ENCODE measurements at places on chromosomes 12 and 14.

GRCh38 chr12:107025671-107026070 lies 38.7 kb upstream of the MTERF2 start:
- DNase-seq, result no peak

DNA sequence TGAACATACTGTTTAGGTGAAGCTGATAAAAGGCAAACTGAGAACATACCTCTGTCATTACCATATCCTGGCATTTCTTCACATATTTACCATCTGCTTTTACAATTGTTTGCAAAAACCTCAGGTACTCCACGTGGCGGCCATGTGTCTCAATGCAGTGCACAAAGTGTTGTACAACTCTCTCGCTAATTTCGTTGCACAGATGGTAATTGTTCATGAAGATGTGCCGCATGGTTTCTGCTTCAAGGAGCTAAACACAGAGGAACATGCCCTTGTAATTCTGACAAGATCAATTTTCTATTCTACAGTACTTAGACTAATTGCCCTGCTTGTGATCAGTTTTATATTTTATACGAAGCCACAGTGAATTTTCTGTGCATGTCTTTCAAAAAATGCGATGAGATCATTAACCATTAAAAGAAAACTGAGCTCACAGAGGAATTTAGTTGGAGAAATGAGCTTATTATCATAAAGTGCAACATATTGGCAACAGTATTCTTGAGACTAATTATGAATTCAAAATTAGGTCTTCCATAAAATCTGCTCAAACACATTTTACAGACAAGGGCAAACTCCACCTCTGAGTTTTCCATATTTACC lies 233.8 kb downstream of the ITPR2 start:
- DNase-seq, result no peak

DNA sequence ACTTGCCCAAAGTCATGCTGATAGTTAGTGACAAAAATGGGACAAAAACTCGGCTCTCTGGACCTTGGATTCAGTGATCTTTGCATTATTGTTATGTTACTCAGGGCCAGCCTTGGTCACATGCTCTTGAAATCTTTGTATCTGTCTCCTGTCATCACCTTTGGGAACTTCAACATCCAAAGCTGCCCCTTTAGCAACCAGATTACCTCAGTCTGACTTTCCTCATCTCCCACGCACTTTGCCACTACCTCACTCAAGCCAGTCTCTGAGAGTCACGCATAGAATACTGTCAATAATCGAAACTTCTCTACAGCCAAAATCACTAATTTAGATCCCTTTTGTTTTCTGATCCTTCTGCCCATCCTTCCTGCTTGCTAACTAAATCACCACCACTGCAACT lies 90.8 kb upstream of the DAAM1 start:
- DNase-seq, result no peak

DNA sequence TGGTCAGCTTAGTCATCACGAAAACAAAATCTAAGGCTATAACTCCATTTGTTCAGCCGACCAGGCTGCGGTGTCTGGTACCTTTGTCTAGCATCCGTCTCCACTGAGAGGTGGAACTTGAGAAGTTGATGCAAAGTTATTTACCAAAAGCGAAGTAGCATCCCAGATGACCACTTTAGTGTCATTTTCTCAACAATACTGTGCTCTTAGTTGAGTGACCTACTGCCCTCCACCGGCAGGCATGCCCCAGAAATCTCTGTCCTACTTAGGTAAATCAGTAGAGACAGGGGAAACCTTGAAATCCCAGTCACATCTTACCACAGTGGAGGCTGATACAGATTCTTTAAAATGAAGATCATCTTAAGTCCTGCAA lies 1.3 kb upstream of the ST8SIA1 start:
- DNase-seq, result no peak

- DNase-seq, result no peak
Observed at GRCh38 chr12:47947341-47947740, 16.1 kb upstream of the TMEM106C start.
